SW 1271 (cell line): ENCODE measurements at places on chromosomes 2 and 18.

DNA sequence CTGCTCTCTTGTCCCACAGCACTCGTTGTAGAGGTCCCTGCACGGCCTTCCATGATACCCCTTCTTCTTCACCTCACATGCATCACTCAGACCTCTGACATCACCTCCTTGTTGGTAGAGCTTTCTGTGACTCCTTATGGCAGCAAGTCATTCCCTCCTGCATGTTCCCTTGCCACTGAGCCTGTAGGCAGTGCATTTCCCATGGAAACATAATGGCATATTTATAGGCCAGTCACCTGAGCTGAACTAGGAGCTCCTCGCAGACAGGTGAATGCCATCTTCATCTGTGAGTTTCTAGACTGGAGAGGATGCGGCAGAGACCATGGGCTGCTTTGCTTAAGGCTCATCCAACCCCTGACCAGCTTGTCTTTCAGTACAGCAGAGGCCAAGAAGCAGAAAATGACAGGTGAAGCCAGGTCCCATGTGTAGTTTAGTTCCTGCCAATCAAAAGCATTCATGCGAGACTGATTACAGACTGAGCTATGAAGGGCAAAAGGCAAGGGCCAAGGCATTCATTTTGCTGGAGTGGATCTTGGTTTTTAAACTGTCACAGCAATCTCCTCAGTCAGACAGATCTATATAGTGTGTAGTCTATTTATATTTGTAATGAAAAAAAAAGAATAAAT, 59.4 kb upstream of the NEDD4L start:
- DNase-seq = no peak

GRCh38 chr2:207143215-207144172, 22.3 kb downstream of the KLF7 start:
- DNase-seq = no peak

DNA sequence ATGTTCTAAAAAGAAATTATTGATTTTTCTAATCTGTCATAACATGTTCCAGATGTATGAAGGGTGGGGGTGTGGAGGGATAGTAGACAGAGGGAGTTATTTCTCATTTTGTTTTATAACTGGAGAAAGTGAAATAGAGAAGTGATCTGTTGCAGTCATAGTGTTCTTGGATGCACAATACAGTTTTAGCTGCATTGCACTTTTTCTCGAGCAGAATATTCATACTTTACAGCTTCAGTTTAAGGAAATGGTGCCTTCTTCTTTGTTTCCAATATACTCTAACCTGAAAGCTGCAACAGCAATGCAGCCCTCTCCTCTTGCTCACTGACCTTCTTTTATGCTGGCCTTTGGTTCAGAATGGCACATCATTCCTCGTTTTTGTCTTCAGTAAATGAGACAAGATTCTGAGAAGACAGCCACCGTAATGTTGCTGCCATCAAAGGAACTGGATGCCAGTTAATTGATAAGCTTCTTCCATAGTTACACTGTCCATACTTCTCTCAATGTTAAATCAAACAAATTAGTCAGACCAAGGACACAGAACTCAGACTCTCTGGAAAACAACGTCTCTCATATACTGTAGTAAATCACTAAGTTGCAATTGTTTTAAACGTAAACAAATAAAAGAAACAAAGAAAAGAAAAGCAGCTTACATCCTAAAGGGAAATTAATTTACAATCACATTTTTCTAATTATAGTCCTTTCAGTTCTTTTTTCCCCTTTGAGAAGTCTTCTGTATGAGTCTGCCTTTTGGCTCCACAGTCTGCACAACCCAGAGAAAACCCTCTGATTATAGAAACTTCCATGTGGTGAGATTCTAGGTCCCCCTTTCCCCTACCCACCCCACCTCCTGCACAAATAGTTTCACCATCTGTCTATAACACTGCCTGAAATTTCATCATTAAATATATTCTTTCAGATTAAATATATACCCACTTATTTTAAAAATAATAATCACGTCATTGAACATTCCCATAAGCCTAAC, 97.4 kb upstream of the UGP2 start:
- no peak for DNase-seq

GRCh38 chr2:138956116-138956515, 175.9 kb upstream of the NXPH2 start:
- no peak for DNase-seq

- DNase-seq = no peak
These were observed 89.1 kb downstream of the SCN2A start for GRCh38 chr2:165328272-165328671.

DNA sequence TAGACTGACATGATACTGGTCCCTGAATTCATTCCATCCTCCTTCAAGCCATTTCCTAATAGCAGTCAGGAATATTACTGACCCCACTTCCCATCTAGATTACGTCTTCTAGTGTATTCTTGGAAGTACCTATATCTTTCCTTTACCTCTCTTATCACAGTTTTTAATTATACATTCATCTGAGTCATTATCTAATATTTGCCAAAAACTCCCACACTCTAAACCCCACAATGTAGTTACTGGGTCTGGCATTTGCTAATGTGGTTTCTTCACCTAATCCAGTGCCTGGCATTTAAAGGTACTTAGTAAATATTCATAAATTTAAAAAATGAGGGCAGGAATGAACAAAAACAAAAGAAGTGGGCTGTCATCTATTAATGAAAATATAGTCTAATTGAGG, 441.8 kb upstream of the SETBP1 start:
- DNase-seq = no peak

GRCh38 chr2:54770676-54771075, 47.2 kb downstream of the EML6 start:
- no peak for DNase-seq

GRCh38 chr2:234747032-234747431, 204.8 kb upstream of the SH3BP4 start:
- no peak for DNase-seq

GRCh38 chr18:75053028-75053629, 155.8 kb downstream of the PTGR3 start:
- no peak for DNase-seq

- DNase-seq = peak; percentile 29
These were observed 142.3 kb upstream of the BOD1L2 start for GRCh38 chr18:57004366-57005121.

- peak; percentile 81 for DNase-seq
These were observed 40.4 kb upstream of the CDC42EP3 start for GRCh38 chr2:37711831-37712230.

DNA sequence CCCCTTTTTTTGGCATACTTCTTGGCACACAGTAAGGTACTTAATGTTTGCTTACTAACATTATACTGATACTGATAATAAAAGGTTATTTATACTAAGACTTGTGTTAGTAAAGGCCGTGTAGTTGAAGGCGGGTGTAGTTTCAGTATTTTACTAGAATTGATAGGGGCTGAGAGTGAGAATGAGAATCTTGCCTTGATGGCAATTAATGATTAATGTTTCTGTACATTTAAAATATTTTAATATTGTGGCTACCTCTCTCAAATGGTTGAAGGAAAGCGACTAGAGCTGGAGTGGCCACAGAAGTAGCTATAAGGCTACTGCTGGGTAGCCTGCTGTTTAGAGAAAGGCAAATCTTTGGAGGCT, 29.3 kb downstream of the PELI1 start:
- no peak for DNase-seq

DNA sequence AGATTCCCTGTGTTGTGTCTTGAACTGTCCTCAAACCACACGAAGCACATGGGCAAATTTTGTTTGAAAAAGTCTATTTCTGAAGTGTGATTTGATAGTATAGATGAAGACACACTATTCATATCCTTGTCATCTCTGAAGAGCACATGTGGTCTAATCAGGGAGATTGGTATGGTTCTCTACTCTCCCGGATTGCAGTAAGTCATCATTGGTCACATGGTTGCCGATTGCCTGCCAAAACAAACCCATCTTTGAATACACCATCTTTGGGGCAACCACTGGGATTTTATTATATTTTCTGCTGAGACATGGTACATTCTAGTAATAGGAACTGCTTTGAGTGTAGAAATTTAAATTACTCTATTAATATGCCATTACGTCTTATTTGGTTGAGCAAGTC, 186.9 kb downstream of the MYO1B start:
- no peak for DNase-seq

GRCh38 chr18:55405893-55406406, 182.0 kb downstream of the TCF4 start:
- DNase-seq = no peak

- no peak for DNase-seq
These were observed 133.4 kb downstream of the DOCK10 start for GRCh38 chr2:224908818-224909217.

- DNase-seq = no peak
These were observed 12.3 kb downstream of the FAM98A start for GRCh38 chr2:33586766-33587165.

GRCh38 chr2:8333177-8333831, 348.6 kb upstream of the ID2 start:
- DNase-seq = no peak

DNA sequence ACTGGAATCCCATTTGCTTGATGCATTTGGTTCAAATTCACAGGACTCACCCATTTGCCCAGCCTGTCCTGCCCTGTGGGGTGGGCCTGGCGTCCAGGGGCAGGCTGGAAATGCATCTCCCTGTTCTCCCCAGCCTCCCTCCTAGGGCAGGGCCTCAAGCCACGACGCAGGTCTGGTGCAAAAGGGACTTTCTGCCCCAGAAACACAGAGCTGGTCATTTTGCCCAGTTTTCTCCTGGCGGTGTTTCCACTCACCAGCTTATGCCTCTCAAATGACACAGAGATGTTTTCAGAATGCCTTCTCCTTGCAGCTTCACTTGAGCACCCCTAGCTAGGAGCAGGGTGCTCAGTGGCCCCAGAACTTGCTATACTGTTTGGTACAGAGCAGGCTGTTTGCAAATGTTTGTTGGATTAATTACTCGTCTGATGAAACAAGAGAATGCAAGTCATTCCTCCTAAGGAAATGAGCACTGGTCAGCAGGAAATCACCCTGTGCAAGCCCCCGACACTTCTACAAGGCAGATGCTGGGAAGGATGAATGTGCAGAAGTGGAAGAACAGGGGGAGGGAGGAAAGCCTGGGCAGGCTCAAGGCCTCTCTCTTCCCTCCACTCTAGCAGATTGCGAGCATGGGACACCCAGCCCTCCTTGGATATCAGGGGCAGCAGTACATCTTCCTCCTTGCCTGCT, 164.3 kb upstream of the APCDD1 start:
- DNase-seq = no peak

DNA sequence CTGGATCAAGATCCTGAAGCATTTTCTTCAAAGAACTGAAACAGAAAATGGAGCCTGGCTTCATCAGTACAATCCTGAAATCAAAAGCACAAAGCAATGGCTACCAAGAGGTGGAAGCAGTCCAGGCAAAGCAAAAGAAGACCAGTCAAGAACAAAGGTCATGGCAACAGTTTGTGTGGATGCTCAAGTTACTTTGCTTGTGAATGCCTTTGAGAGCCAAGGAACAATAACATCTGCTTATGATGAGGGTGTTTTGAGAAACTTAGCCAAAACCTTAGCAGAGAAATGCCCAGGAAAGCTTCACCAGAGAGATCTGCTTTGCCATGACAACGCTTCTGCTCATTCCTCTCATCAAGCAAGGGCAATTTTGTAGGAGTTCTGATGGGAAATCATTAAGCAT, 723.1 kb downstream of the TMEM182 start:
- DNase-seq = no peak
